ENCODE measurements at places on chromosomes 6 and 20. TPM values are rescaled to one million over a fixed set of nuclear protein-coding genes. Genes with fewer than 3 reads are reported as not detected.

Gene TRIM10
- polyA plus RNA-seq: not detected

Gene GNAS-AS1
- polyA plus RNA-seq: not detected

Gene FGD2
- not detected for polyA plus RNA-seq

Gene ESF1
- polyA plus RNA-seq: 44.8 TPM

Gene SLC44A4
- polyA plus RNA-seq: not detected

Gene PTCRA
- polyA plus RNA-seq: not detected

Gene ZCCHC3
- 1.8 TPM for polyA plus RNA-seq

Gene OLIG3
- not detected for polyA plus RNA-seq

Gene TMC2
- not detected for polyA plus RNA-seq

Gene TRAPPC3L
- 0.30 TPM for polyA plus RNA-seq

Gene TREM1
- not detected for polyA plus RNA-seq

Gene MLN
- not detected for polyA plus RNA-seq

All from Purkinje cell (primary cell).